ENCODE measurements at places on chromosomes 5 and 9.

GRCh38 chr5:90881626-90882150 is 323.1 kb downstream of the ADGRV1 start:
- no peak for DNase-seq

GRCh38 chr5:584216-584615 is 27.9 kb upstream of the CEP72 start:
- no peak for DNase-seq

DNA sequence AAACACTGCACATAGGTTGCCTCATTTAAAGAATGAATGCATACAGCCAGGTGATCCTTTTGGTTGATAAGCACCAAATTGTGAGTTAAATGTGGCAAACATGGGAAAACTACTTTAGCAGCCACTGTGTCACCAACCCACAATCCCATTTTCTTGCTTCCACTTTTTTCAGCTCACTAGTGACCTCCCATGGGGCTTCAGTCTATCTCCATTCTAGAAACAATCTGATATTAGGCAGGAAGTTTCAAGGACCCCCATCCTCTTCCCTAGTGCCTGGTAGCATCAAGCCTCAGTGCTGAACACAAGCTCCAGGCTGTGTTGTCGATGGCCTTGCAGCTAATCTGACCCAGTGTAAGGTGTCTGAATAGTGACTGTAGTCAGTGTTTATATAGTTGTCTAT is 66.2 kb downstream of the PLPPR1 start:
- DNase-seq: no peak

- DNase-seq: no peak
Measured at GRCh38 chr5:127919818-127920217, 163.7 kb upstream of the SLC12A2 start.

- DNase-seq: no peak
Measured at GRCh38 chr9:72554221-72554641, 32.8 kb downstream of the TMC1 start.

- DNase-seq: no peak
Measured at GRCh38 chr9:86809759-86810367, 137.4 kb downstream of the GAS1 start.

DNA sequence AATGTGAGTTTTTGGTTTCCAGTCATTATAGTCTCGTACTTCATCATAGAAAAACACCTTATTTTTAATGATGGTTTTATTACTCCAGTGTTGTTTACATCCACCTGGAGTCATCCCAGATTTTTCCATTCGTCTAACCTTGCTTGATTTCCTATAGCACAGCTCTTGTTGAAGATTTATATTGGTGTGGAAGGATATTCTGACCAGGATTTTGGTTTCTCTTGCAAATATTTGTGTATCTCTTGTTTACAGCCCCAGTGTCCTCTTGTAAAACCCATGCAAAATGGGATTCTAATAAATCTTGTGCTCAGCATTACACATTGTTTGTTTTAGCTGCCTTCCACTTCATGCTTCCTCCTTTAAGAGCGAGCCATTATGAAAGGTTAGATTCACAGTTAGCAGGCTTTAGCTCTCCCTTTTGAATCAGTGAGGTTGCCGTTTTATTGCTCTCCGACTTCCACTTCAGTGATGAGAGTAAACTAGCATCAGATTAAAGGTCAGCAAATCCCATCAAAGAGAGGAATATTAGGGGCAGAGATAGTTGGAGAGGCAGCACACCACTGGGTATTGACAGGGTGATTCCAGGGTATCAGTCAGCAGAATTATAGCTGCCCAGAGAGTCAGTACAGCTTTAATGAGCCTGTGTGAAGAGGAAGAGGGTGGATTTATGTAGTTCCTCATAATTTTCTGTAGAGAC is 157.1 kb downstream of the PBX3 start:
- no peak for DNase-seq

DNA sequence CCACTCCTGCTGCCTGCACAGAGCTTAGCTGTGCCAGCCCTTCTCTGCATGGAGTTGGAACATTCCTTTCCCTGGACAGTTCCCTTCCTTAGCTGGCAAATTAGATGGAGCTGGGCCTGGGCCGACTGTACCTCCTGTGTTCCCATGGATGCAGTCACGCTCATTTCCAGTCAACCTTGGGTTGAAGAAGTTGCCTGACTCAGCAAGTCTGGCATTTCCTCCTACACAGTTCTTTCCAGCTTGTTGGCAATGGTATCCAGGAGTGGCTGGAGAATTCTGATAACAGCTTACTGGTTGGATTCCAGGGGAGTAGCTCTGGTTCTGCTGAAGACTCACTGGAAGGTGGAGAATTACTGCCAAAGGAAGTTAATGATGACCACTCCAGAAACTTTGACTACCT is 9.2 kb upstream of the TAF1L start:
- no peak for DNase-seq

DNA sequence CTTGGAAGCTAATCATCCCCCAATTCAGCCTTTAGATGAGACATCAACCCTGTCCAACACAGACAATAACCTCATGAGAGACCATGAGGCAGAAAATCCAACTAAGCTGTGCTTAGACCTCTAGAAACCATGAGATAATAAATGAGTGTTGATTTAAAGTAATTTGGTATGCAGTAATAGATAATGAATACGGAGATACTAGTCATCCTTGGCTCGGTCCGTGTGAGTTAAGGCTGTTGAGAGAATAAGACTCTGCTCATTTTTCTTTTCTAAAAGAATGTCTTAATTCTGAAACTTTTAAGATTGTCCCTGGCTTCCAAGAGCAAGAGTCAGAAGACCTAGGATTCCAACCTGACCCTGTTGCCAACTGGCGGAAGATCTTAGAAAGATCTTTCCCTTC is 6.1 kb downstream of the TNC start:
- no peak for DNase-seq

GRCh38 chr5:74567411-74567995 is 73.0 kb downstream of the ENC1 start:
- DNase-seq: no peak

- no peak for DNase-seq
Measured at GRCh38 chr9:99465231-99465907, 243.3 kb downstream of the SEC61B start.

DNA sequence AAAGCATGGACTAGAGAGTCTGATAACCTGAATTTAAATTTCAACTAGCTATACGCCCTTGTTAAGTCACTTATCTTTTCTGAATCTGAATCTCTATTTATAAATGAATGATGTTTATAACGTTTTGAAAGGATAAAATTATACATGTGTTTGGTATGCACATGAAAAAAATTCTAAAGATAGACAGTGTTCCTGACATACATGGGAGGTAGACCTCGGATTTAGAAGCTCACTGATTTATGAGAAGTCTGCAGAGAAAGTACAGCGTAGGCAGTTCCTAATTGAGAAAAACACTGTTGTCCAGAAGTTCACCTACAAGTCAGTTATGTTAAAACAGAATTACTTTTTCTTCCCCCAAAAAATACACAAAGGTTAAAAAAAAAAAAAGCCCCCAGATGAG is 26.6 kb downstream of the MPDZ start:
- DNase-seq: no peak

DNA sequence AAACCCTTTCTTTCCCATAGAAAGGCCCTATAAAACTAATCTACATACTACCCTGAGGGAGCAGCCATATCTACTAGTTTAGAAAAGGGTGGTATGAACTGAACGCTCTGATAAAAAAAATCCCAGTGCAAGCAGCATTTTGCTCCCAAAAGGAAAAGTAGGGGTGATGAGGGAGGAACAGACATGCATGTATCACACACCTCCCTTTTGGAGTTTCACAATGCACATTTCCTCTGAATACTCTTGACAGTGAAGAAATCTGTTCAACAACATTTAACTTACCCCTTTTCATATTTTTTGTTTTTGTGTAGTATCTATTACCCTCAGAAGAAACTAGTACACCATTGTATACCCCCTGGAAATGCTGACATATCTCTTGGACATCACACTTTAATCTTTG is 411.4 kb downstream of the MAT2B start:
- no peak for DNase-seq

- no peak for DNase-seq
Measured at GRCh38 chr9:98494852-98495251, 213.9 kb downstream of the GABBR2 start.

DNA sequence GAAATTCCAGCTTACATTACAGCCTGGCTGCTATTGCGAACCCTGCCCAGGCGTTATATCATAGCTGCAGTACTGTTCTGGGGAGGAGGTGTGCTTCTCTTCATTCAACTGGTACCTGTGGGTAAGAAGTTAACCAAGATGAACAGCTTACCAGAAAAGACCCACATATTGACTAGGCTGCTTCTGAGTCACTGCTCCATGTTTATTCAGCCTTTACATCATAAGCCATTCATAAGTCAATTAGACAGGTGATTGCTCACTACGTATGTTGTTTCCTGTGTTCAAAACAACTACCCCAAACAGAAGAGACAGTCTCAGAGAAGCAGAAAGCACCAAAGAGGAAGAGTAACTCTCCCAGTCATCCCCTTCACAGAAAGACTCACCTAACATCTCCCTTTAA is 34.7 kb upstream of the SLC22A5 start:
- no peak for DNase-seq

DNA sequence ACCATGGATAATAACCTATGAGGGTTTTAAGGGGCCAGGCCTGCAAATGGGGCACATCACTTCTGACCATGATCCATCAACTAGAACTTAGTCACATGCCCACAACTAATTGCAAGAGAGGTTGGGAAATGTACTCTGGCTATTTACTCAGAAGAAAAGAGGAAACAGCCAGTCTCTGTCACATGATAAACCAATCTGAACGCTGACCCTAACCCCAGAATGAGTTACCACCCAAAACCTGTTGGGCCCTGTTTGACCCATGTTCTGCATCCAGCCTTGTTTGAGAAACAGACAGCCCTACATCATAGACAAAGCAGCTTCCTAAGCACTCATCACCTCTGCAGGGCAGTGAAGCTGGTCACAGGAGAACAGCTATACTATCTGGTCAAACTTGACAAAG is 5.8 kb downstream of the MACROH2A1 start:
- DNase-seq: no peak

DNA sequence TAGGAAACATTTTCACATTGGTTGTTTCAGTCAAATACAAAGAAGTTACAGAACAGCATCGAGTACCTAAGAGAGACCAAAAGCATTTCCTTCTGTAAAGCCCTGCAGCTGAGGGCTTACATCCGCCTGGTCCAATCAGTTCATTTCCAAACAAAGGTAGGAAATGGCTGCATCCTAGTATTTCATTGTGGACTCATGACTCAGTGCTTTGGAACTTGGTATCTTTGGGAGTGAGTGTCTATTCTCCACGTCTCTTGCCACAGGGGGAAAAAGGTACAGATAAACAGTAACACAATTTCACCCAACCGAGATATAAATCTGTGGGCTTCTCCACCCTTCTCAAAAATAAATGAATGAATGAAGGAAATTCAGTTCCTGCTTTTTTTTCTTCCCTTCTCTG is 75.4 kb downstream of the NFIB start:
- no peak for DNase-seq

DNA sequence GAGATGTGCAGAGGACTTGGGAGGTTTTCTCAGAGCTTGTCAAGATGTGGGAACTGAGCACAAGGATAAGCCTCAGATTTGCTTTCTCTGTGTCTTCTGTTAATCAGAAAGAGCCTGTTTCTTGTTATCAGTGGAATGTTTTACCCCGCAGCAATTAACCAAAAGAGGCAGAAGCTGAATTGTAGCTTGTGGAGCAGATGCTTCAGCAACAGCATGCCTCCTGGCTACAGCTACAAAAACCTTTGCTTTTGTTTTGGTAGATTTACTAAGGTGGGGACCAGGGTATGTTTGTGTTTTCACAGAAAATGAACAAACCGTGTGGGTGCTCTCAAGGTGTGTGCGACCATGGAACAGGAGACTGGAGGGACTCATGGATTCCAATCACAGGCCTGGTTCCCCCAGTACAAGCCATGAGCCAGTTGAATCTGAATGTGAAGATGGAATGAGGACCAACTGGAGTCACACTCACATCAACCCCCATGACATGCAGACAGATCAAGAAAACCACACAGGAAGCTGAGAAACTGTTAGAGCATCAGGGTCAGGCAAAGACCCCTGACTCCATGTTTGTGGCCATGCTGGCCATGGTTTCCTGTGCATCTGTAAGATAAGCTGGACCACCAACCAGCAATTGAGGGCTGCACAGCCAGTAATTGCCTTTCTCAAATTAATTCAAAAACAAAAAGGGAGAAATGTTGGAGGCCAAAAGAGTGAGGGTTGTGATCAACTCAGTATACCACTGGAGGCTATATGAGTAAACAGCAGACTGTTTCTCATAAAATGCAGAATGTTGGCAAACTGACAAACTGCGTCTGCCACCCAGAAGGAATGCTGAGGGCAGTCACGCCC is 6.9 kb downstream of the UGT3A2 start:
- DNase-seq: no peak

- peak; percentile 30 for DNase-seq
Measured at GRCh38 chr5:6576861-6577501, 55.9 kb downstream of the NSUN2 start.

DNA sequence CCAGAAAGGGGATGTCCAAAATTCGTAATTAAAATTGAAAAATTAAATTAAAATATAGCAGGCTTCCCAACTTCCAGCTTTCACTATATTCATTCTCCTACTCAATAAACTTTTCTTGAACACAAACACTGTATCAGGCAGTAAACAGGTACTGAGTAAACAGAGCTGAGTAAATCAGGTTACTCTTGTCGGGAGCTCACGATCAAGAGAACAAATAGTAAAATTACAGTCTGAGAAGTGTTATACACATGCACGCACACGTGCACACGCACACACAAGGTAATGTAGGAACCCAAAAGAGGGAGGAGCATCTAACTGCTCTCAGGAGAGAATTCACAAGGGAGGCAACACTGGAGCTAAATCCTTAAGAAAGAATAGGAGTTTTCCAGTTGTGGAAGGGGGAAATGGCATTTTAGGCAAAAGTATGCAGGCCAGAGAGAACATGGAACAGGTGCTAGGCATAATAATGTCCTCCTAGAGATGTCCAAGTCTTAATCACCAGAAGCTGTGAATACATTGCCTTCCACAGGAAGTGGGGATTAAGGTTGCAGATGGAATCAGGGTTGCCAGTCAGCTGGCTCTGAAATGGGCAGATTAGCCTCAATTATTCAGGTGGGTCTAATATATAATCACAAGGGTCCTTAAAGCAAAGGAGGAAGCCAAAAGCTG is 598.8 kb upstream of the BRINP1 start:
- DNase-seq: no peak

DNA sequence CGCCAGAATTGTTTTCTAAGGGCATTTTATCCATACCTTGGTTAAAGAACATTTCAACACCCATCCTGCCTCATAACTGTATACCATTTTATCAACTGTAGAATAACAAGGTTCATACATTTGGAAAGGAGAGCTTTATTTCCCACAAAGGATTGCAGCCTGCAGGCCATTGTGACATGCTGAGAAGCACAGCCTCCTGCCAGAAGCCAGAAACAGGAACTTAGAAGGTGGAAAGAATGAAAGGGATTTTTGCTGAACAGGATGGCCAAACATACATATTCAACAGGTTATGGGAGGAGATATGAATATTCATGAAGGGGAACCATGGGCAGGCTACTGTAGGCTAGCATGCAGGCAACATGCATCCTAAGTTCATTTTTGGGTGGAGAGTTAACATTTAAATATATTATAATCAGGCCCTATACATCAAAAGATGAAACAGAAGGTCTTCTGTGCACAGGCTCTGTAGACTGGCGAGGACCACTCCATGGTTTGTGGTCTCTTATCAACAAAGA is 59.9 kb upstream of the DIRAS2 start:
- DNase-seq: no peak

Data from activated CD4-positive, alpha-beta T cell treated with anti-CD3 and anti-CD28 coated beads, Interleukin-2, amount 10 ng/mL, durations not matched to agents 7 days and 5 days (primary cell).